Kasumi-1 (cell line): ENCODE measurements at places on chromosomes 16 and 17.

- DNase-seq: no peak
These were observed 11.4 kb downstream of the SLFN5 start for GRCh38 chr17:35254107-35254773.

DNA sequence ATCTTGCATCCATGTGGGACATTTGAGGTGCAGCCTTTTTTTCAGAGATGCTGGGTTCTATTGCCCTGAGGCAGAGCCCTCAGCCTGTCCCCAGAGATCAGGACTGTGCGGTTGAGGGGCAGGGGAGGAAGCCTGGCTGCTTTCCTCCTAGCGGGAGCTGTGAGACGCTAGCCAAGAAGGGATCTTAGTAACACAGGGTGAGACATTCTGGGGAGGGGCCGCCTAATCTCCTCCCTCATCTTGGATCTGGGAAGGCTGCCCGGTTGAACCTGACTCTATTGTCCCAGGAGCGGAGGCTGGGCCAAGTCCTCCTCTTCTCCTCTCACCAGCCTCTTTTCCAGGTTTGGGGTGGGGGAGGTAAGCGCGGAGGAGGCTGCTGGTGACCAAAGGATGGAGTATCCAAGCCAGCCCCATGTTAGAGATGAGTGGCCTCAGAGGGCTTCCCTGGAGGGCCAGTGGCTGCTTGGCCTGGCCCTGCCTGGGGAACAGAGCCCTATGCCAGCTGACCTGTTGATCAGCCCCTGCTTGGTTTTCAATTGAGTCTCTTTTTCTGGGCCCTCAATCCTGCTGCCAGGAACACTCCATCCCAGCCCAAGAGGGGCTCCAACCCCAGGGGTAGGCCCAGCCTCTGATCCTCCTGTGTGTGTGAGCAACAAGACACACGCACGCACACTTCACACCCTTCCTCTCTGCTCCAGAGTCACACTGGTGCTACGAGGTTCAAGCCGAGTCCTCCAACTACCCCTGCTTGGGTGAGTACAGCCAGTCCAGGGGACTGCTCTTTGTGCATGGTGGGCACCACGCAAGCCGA is 5.0 kb downstream of the CA4 start:
- no peak for DNase-seq

- DNase-seq: no peak
These were observed 27.7 kb downstream of the GINS2 start for GRCh38 chr16:85660843-85661739.

- DNase-seq: peak; percentile 84
These were observed 17.5 kb upstream of the SPNS2 start for GRCh38 chr17:4480929-4481898.

DNA sequence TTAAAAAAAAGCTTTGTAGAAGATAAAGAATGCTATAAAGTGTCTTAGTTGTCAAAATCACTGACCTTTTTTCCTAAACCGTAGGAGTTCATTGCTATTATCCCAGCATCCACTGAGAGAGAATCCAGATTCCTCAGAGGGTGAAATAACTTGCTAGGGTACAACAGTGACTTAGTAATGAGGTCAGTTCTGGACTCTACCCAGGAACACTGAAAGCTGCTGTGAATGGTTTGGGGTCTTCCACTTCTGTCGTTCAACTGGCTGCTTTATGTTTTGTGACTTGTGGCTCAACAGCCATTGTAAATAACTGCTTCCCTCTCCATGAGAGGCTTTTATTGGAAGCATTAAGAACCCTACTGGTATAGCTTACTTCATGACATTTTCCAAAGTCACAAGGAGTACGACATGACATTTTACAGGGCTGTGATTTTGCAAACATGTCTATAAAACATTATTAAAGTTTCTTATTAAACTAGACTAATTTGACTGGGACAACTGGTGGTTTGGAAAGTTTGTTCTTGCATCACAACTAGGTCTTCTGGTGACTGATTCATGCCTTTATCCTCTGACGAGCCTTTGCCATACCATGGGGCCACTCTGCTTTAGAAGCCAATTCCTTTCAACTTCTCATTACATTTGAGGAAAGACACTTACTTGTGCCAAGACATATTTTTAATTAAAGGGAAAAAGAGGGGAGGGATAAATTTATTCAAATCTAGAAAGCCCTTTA is 92.2 kb upstream of the CDH11 start:
- no peak for DNase-seq

- DNase-seq: no peak
These were observed 389.7 kb downstream of the SOX9 start for GRCh38 chr17:72510351-72511016.

- DNase-seq: peak; percentile 74
These were observed 14.1 kb upstream of the G6PC1 start for GRCh38 chr17:42886283-42887176.

DNA sequence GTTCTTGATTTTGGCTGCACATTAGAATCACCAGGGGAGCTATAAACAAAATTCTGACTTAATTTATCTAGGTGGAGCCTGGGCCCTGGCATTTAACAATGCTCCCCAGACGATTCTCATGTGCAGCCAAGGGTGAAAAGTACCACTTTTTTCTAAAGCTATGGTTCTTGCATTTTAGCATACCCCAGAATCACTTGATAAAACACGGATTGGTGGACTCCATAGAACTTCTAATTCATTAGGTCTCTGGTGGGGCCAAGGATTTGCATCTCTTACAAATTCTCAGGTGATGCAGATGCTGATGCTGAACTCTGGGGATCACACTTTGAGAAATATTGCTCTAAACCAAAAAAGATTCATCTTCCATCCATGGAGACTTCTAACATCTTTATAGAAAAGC is 74.5 kb downstream of the RPGRIP1L start:
- no peak for DNase-seq

- DNase-seq: no peak
These were observed 28.4 kb downstream of the LDHD start for GRCh38 chr16:75088216-75088615.

DNA sequence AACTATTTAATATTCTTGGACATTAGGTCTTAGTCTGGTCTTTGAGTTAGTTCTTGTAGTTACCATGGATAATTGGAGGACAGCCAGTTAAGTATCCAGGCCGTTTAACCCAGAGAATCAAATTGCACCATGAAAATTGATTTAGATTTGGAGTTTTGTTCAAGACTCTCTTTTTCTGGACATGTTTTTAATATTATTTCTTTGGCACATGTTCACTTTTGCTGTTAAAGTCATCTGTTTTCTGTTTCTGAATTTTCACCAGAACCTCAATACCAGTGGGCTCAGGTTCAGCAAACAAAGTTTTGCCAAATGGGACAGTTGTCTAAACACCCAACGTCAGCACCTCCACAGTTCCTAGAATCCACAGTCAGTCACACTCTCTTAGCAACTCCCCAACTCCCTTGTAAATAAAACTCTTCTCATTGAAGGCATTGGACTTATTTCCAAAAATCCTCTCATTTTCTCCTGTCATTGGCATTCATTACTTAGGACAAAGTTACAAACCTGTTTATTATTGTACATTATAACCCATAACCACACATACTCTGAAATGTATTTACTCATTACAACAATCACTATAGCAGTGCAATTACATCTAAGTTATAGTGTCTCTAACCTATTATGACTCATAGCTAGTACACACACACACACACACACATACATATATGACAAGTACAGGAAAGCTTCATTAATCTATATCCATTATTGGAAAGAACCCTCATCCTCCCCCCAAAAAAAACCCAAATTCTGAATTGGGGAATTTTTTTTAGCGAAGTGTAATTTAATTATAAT is 33.5 kb upstream of the DNAH9 start:
- no peak for DNase-seq

DNA sequence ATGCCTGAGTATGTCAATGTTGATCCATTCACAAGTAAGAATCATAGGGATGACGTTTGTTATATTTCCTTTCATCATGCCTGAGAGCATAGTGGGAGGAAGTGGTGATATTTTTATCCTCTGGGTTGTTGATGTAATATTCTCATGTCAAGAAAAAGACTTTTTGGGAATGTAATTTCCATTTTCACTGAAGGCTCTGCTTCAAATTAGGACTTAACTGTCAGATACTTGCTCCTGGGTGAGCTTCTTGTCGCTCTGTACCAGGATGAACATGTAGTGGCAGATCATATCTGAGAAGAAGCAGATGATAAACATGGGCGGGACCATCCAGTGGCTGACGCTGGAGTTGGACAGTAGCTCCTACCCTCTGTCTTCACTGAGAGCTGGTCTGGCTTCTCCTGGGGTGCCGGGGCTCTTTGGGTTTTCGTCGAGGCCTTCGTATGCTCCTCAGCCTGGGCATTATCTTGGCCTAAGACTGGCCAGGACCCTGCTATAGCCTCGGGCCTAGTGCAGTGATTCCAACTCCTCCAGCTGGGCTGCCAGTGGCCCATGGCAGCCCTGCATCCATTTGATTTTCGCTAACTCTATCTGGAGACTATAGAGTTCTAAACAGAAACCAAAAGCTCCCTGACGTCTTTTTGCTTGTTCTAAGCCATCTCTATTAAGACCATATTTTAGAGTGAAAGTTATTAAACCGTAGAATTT is 19.7 kb downstream of the CYB5B start:
- peak; percentile 14 for DNase-seq

DNA sequence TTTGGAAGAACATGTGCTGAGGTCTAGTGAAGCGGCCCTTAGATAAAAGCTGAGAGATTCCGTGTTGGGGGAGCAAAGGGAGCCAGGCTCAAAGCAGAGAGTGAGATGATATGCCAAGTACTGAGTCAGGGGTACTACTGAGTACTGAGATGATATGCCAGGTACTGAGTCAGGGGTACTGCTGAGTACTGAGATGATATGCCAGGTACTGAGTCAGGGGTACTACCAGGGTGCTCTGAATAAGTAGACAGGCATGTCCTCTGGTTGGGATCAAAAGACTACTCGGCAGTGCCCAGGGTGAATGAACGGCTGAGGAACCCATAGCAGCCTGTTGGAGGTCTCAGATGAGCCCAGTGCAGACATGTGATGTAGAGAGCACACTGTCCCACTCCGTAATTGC is 239.0 kb downstream of the SOX9 start:
- no peak for DNase-seq
